ENCODE measurements at places on chromosomes 1 and 21. TPM values are rescaled to one million over a fixed set of nuclear protein-coding genes. Genes with fewer than 3 reads are reported as not detected.

Gene SMCP
- not detected for total RNA-seq

Gene TCHHL1
- total RNA-seq = not detected

Gene NR1I3
- not detected for total RNA-seq

Gene FCGR1A
- not detected for total RNA-seq

Gene PDC
- not detected for total RNA-seq

Gene HEATR1
- total RNA-seq = 76.4 TPM

Gene GBP3
- 1.1 TPM for total RNA-seq

Gene CCDC181
- 4.3 TPM for total RNA-seq
